ENCODE measurements at places on chromosomes 5 and 9. TPM values are rescaled to one million over a fixed set of nuclear protein-coding genes. Genes with fewer than 3 reads are reported as not detected.
A peak's percentile ranks its signal among the peaks of the same experiment; 100 is the strongest.

GRCh38 chr9:92278110-92278509 is 15.4 kb downstream of the IARS1 start:
- DNase-seq = no peak

DNA sequence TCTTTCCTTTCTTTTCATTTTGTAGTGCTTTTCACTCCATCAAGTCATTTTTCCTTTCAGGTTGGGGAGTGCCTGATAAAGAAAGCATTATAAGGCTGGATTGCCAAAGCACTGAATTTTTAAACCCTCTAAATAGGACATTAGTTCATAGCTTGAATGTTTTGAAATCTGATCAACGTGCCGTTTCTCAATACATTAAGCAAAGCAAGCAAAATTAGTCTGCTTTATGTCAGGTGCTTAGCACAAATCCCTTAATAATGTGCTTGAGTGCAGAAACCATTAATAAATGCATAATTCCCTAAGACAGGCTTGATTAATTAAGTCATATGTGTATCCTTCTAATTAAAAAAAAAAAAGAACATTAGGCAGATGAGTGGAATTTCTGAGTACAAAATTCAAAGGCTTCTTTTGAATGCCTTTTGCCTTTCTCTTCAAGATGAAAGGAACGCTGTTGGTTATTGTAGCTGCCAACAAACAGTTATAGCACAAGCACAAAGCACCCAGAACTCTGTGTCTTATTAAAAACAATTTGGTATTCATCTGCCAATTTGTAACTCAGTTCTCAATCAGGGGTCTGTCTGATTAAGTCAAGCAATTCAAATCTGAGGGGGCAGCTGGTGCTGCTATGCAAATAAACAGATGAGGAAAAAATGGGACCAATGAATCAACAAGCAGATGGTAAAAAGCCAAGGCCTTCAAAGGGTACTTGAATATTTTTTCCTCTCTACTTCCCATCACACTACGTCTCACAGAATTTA is 233.7 kb downstream of the TLE1 start:
- no peak for DNase-seq

GRCh38 chr9:19233344-19233743 is 2.9 kb downstream of the DENND4C start:
- DNase-seq = no peak

- no peak for DNase-seq
Measured at GRCh38 chr9:127388037-127388855, 8.7 kb upstream of the SLC2A8 start.

DNA sequence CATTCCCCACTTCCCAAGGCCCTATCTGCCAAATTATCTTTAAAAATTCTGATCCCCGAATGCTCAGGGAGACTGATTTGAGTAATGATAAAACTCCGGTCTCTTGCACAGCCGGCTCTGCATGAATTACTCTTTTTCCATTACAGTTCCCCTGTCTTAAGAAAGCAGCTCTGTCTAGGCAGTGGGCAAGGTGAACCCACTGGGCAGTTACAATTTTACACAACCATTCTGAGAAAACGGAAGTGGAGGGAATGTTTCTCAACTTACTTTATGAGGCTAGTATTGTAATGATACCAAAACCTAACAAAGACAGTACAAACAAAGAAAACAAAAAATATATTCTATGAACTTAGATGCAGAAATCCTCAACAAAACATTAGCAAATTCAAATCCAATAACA is 100.0 kb downstream of the MCTP1 start:
- no peak for DNase-seq

DNA sequence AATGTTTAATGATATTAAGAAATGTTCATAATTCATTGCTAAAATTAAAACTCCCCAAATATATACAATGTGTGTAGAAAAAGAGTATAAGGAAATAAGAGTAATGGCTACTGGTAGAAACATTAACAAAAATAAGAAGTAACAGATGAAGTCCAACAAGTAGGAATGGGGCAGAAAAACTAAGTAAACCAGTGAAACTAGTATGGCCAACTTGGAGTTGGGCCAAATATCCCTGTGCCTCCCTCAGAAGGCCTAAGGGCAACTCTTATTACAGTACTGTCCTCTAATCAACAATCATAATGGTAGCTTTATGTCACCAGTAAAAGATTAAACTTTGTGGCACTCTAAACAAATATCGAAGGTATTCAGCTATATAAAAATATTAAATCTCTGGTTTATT is 93.5 kb downstream of the SSBP2 start:
- peak; percentile 7 for DNase-seq

DNA sequence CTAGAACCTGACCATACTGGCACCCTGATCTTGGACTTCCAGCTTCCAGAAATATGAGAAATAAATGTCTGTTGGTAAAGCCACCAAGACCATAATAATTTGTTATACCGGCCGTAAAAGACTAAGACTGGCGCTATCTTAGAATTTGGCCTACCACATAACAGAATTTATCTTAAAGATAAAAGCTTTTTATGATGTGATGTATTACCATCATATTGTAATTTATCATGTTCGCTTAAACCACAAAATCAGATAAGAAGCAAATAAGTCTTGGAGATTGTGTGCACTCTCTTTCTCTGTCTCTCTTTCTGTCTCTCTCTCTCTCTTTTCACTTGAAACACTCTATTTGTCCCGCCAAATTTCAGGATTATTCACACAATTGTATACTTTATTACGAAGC is 35.6 kb downstream of the FST start:
- DNase-seq = no peak

DNA sequence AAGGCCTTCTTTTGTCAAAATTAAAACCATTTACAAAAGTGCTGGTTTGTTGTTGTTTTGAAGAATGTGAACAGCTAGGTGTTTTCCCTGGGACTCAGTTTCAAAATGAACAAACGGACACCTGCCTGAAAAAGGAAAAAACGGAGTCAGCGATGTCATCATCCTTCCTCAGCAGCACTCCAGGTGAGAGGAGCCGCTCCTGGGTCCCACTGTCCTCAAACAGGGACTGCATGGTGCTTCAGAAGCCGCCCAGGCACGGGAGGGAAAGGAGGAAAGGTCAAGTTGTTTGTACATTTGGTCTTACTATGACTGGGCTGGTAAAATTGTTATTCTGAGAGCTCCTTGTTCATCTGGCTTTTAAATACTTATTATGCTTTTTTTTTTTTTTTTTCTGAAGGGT is 69.0 kb upstream of the ZSWIM6 start:
- DNase-seq = no peak

- DNase-seq = no peak
Measured at GRCh38 chr5:40331616-40332015, 348.1 kb upstream of the PTGER4 start.

GRCh38 chr5:59615272-59615671 is 278.3 kb downstream of the PDE4D start:
- no peak for DNase-seq

DNA sequence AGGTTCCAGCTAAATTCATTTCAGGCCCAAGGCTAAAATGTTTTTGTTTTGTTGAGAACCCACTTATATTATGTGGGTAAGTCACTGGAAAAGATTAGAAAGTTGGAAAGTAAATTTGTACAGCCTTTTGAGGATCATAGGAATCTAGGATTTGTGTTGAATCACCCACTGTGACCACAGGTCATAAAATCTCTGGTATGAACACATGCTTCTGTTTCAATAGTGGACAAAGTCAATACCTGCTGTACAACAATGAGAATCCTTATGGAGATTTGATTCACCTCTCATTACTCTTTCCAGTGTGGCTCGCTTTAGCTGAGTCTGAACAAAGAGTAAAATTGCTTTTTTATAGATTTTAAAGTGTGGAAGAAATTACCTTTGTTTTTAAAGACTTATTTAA is 369.5 kb downstream of the TMEM167A start:
- DNase-seq = no peak

DNA sequence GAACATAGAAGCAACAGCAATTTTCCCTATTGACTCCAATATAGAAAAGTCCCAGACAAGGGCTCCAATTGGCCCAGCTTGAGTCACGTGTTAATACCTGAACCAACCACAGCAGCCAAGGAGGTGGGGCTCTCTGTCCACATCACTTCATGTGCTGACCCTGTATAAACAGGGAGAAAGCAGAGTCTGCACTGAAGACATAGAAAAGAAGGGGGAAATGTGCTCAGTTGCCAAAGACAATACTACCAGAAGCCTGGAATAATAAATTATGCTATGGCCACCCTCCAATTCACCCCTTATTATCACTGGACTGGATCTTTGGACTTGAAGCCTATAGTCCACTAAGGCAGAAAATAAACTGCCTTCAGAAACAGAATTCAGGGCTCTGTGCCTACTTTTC is 275.4 kb downstream of the EPB41L4A start:
- no peak for DNase-seq

DNA sequence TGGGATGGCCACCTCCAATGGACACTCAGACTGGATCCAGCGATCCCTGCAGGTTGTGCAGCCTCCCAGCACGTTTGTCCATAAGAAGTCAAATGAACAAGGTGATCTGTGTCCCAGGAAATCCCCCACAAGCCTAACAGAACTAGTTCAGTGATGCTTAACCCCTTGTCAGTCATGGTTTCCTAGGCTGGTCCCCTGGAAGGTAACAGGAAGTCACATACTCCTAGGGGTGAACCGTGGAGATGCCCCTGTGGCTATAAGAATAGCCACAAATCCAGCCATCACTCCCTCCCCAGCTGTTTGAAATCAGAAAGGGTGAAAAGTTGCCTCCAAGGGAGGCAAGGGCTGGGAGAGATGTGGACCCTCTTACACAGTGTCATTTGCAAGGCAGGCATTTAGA is 22.5 kb downstream of the PAX5 start:
- no peak for DNase-seq

GRCh38 chr9:5013374-5013773 is 28.3 kb downstream of the JAK2 start:
- no peak for DNase-seq

DNA sequence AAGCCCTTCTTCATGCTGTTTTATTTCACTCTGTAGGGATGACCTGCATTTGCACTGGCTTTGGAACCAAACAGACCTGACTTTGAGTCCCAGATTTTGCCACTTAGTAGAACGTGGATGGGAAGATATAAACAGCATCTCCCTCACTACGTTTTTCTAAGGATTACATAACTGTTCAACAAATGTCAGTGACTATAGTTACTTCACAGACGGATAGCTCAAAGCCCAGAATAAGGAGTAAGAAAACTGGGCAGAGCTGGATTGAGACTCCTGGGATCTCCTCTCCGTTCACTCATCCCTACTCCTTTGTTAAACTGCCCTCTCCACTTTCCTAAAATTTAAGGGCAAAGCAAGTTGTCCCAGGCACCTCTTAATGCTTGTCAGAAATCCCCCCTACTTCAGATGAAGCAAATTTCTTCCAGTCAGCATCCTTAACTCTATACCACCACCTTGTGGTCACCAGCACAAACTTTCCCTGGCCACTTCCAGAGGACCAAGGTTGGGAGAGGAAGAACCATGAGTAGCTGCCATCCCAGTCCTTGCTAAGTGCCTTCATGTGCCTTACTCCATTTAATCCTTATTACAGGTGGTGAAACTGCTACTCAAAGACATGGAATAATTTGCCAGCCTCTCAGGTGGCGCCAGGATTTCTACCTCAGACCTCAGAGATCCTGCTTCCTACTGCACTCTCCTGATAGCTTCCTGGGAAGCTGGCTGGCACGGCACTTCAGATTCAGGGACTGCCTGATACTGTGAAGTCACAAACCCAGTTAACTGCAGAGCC is 38.4 kb downstream of the EGR1 start:
- DNase-seq = peak; percentile 71

- peak; percentile 55 for DNase-seq
Measured at GRCh38 chr5:96067894-96068614, 106.4 kb upstream of the ELL2 start.

The IL13 gene
- total RNA-seq = not detected

The BAAT gene
- total RNA-seq = not detected

The MORN5 gene
- not detected for total RNA-seq

Measured in dermis microvascular lymphatic vessel endothelial cell (primary cell).